Activated naive CD4-positive, alpha-beta T cell (primary cell): ENCODE measurements at places on chromosomes 3 and 15.

DNA sequence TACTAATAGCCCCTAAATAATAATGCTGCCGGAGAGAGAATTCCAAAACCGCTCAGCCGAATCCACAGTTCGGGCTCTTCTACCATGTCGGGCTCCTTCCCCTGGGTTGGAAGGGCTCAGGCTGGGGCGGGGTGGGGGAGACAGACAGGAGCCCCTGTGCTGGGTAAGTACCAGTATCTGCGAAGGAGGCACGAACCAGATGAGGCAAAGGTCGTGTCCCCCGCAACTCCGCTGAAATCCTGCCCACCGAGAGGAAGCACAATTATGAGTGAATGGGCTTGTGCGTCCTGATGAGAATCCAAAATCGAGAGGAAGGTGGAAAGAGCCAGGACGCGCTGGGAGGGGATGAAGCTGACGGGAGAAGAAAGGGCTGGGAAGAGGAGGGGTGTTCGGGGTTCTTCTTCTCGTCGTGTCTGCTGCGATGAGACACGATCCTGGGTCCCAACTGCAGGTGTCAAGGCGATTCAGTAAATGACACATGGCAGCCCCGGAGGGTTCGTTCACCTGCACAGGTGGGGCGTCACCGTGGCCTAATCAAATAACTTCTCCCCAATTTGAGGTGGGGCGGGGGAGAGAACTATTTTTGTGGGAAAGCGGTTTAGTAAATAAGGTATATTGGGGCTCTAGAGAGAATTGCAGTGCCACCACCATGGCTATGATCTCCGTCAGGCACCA lies 707 bp upstream of the FAM81A start:
- no peak for DNase-seq

- DNase-seq = no peak
Measured at GRCh38 chr3:15488002-15488401, 33.5 kb downstream of the COLQ start.

DNA sequence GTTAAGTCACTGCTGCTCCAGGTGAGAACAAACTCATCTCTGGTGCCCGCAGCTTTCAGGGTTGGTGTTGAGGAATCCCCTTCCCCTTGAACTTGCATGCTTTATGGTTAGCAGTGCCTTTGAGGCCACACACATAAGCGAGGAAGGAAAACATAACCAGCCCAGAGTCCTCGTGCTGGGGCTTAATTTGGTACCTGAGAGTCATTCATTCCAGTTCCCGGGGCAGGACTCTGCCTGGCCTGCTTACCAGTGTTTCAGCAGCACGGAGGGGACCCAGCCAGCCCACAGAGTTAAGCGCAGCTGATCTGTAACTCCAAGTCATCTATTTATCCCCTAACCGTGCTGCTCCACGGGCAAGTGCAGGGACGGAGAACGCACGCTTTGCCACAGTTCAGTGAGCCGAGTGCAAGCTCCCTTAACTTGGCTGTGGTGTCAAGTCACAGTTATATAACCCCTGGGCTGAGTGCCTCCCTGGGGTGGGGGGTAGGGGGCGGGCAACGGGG lies 302.3 kb upstream of the ICE2 start:
- no peak for DNase-seq

GRCh38 chr3:139286241-139286640 lies 57.6 kb upstream of the MRPS22 start:
- no peak for DNase-seq

DNA sequence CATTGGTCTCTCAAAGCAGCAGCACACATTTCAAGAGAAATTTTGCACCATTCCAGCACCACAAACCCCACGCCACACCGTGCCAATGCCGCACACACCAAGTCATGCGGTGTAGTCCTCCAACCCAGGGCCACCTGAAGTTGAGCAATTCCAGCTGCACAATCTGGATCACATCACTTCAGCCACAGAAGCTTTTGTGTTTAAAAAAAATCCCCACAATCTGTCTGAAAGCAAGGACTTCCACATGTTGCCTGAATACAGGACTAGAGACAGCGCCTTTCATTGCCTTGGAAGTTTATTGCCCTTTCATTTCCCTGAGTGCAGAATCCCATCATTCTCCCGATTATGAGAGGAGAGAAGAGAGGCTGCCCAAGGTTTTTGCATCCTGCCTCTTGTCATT lies 175.6 kb upstream of the BCL6 start:
- no peak for DNase-seq

- no peak for DNase-seq
Measured at GRCh38 chr3:99842826-99843589, 25.3 kb downstream of the CMSS1 start.

DNA sequence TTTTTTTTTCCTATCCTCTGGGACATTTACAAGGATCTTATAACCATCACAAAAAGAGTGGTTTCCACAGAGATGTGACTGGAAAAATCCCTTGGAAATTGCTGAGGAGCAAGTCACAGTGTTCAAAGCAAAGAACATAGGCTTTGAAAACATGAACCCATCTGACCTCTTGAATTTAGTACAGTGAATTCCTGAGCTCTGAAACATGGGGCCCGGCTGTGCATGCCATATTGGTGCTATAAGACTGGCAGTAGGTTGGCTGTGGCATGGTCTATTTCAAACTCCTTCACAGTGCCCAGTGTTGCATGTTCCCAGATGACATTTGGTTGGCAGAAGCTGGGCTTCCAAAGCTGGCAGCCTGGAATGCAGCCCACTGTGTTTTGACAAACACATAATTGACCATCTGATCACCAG lies 202.2 kb downstream of the TIGIT start:
- no peak for DNase-seq

GRCh38 chr3:172709774-172710663 lies 848 bp downstream of the NCEH1 start:
- DNase-seq = no peak

GRCh38 chr15:42549032-42549491 lies 424 bp downstream of the HAUS2 start:
- DNase-seq = no peak

DNA sequence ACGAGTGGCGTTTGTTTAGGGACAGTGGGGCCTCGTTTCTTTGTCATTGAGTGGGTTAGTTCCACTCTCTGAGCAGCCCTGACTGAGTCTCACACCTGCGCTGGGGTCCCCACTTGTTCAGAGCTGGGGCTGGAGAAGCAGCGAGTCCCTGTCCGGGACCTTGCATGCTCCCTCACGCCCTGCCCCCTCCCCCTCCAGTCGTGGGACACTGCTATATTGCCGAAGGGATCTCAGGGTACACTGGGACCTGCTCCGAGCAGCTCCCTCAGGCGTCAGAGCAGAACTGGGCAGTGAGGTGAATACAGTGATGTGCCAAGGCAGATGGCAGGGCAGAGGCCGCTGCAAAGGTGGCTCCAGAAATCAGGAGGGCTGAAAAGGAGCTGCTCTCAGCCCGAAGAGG lies 59.9 kb upstream of the KLF13 start:
- no peak for DNase-seq

GRCh38 chr3:183180110-183180783 lies 17.7 kb upstream of the LAMP3 start:
- DNase-seq = no peak

GRCh38 chr15:60226924-60227323 lies 170.9 kb downstream of the ANXA2 start:
- no peak for DNase-seq

DNA sequence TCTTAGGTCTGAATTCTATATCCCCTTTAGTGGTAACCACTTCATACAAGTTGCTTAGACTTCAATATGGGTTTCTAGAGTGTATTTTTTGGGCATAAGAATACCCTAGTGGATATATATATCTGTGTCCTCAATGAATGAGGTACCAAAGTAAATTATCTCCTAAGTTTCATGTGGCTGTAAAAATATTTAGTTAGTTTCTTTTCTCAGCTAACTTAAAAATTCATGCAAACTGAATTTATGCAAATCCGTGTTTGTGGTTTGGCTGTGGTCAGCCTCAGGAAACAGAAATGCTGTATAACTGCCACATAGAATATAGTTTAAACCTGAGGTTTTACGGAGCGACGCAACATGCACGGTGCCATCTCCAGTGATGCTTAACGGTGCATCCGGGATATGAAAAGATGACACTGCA lies 80.3 kb downstream of the PEX5L start:
- DNase-seq = no peak

- no peak for DNase-seq
Measured at GRCh38 chr3:139887431-139887830, 47.6 kb upstream of the CLSTN2 start.

DNA sequence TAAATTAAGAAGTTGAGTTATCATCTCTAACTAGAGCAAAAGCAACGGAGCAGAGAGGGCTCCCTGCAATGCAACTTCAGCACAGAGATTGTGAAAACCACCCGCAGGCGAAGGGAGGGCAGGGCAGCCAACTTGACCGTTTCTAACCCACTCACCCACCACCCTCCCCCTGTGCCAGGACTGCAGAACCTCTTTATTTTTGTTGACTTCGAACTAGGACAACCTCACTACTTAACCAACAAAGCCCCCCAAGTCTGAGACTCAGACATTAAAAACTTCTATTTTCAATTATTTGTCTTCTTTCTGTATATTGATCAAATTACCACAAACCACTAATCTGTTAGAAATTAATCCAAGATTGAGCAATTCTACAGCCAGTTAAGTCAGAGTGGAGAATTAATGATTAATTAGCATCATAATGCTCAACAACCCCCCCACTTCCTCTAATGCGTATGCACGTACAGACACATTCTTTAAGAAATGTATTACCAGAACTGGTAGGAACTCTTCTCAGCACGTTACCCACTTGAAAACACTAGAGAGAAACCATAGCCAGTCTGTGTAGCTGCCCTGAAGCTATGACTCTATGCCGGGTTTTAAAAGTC lies 2.0 kb downstream of the MGLL start:
- no peak for DNase-seq

GRCh38 chr3:54791501-54792156 lies 136.2 kb downstream of the LRTM1 start:
- DNase-seq = no peak

GRCh38 chr15:73838831-73839426 lies 34.4 kb upstream of the TBC1D21 start:
- no peak for DNase-seq

- DNase-seq = no peak
Measured at GRCh38 chr3:30693470-30694120, 87.2 kb downstream of the TGFBR2 start.

DNA sequence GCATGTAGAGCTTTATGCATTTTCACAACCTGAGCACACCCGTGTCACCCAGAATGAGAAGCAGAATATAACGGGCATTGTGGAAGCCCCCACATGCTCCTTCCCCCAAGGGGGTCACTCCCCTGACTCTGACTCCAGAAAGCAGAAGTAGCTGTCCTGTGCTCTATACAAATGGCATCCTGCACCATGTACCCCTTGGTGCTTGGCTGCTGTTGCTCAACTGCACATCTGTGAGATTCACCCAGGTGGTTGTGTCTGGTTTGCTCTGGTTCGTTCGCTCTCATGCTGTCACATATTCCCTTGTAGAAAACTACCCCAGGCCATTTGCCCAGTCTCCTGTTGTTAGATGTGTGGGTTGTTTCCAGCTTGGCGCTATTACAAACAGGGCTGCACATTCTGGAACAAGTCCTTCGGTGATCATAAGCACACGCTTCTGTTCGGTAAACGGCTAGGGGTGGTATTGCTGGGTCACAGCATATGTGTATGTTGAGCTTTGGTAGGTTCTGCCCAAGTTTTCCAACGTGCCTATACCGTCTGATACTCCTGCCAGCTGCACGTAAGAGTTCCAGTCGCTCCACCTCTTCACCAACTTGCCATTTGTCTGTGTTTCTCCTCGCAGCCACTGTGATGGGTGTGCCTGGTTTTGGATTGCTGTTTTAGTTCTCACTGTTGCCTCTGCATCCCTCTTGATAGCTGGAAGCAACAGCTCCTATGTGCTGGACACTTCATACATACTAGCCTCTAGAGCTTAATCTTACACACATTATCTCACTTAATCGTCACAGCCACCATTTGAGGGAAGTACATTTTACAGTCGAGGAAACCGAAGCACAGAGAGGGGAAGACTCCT lies 65.4 kb upstream of the SLC6A6 start:
- no peak for DNase-seq

DNA sequence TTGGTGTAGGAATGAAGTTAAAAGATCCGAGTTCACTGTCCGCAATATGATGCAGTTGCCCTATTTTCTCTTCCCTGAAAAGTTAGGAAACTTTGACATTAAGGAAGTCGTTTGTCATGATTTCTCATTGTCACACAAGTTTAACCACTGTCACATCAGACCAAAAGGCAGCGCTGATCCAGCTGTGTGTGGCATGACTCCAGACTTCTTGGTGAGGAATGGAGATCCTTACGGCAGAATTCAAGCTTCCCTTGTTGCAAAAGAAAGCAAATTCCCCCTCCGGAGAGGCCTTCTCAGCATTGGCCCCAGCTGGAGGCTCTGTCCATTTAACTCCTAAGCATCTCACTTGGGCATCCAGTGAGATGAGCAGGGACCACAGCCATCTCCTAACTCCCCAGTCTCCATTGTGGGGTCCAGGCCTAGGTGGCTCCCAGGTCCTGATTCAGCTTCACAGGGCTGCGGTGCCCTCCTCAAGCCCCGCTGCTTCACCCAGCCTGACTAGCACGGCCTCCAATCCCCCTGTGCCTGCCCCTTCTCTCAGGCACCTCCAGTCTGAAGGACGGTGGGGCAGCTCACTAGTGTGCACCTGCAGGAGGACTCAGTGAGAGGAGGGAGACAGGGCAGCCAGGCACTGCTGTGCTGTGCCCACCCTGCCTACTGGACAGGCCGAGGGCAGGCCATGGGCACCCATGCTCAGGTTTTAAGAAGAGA lies 159.5 kb downstream of the CHSY1 start:
- DNase-seq = no peak

- no peak for DNase-seq
Measured at GRCh38 chr3:187747506-187747905, 2.2 kb upstream of the BCL6 start.

- no peak for DNase-seq
Measured at GRCh38 chr15:95760508-95760907, 570.0 kb upstream of the NR2F2 start.
